Activated CD4-positive, alpha-beta T cell treated with anti-CD3 and anti-CD28 coated beads for 36 hours (primary cell): ENCODE measurements at places on chromosomes 12 and 14. TPM values are rescaled to one million over a fixed set of nuclear protein-coding genes. Genes with fewer than 3 reads are reported as not detected.
A peak's percentile ranks its signal among the peaks of the same experiment; 100 is the strongest.

GRCh38 chr12:1660304-1661187, 30.3 kb upstream of the ADIPOR2 start:
- no peak overlapping the region for H3K4me3 ChIP-seq
- peak overlapping the region; percentile 34 for H3K27ac ChIP-seq
- H3K27me3 ChIP-seq, result no peaks in the 10 kb centered on the region
- peaks cover 28% of the 10 kb centered on the region for H3K4me1 ChIP-seq
- H3K36me3 ChIP-seq, result no peaks in the 10 kb centered on the region

GRCh38 chr12:45379261-45379660, 163.4 kb downstream of the ANO6 start:
- no peak overlapping the region for H3K27ac ChIP-seq
- no peaks in the 10 kb centered on the region for H3K27me3 ChIP-seq
- no peak overlapping the region for H3K4me3 ChIP-seq
- no peak for DNase-seq

DNA sequence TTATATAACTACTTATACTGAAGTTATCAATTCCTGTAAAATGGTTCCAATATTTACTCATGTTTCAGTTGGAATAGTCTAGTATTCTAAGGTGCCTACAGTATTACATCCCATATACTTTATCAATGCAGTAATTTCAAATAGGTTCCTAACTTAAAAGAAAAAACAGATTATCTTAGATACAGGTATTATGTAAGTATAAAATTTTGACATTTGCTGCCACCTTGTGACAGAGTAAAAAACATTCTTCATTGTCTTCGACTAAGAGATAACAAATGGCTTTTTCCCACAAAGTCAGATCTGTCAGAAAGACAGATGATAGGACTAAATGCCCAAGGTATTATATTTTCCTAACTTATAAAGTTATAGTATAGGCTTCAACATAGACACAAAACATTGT, 78.7 kb downstream of the TXNDC16 start:
- peaks cover 3% of the 10 kb centered on the region for H3K4me1 ChIP-seq
- peaks cover 28% of the 10 kb centered on the region for H3K36me3 ChIP-seq
- DNase-seq, result no peak

- peaks cover 13% of the 10 kb centered on the region for H3K36me3 ChIP-seq
- H3K4me3 ChIP-seq, result no peak overlapping the region
- DNase-seq, result no peak
- peaks cover 8% of the 10 kb centered on the region for H3K27me3 ChIP-seq
- H3K27ac ChIP-seq, result peak overlapping the region; percentile 51
Observed at GRCh38 chr12:24721191-24721590, 227.7 kb downstream of the BCAT1 start.

GRCh38 chr12:15206831-15207389, 14.3 kb downstream of the RERG start:
- H3K4me3 ChIP-seq, result no peak overlapping the region
- H3K27me3 ChIP-seq, result peaks cover 13% of the 10 kb centered on the region
- no peaks in the 10 kb centered on the region for H3K4me1 ChIP-seq
- H3K27ac ChIP-seq, result no peak overlapping the region
- DNase-seq, result no peak

GRCh38 chr12:132218915-132219314, 74.7 kb downstream of the NOC4L start:
- no peaks in the 10 kb centered on the region for H3K36me3 ChIP-seq
- no peak overlapping the region for H3K4me3 ChIP-seq
- H3K4me1 ChIP-seq, result peaks cover 6% of the 10 kb centered on the region
- peak; percentile 59 for DNase-seq

GRCh38 chr14:73794146-73794545, 57.5 kb upstream of the PTGR2 start:
- no peak for DNase-seq
- H3K4me3 ChIP-seq, result no peak overlapping the region
- H3K27ac ChIP-seq, result no peak overlapping the region
- H3K4me1 ChIP-seq, result peaks cover 5% of the 10 kb centered on the region

- H3K27me3 ChIP-seq, result no peaks in the 10 kb centered on the region
- H3K4me3 ChIP-seq, result no peak overlapping the region
- no peaks in the 10 kb centered on the region for H3K4me1 ChIP-seq
- no peak overlapping the region for H3K27ac ChIP-seq
Observed at GRCh38 chr12:38587594-38587993, 271.0 kb downstream of the ALG10B start.

- no peak for DNase-seq
- no peak overlapping the region for H3K4me3 ChIP-seq
- H3K36me3 ChIP-seq, result no peaks in the 10 kb centered on the region
- H3K4me1 ChIP-seq, result no peaks in the 10 kb centered on the region
- no peak overlapping the region for H3K27ac ChIP-seq
Observed at GRCh38 chr12:38102197-38102596, 214.4 kb upstream of the ALG10B start.

DNA sequence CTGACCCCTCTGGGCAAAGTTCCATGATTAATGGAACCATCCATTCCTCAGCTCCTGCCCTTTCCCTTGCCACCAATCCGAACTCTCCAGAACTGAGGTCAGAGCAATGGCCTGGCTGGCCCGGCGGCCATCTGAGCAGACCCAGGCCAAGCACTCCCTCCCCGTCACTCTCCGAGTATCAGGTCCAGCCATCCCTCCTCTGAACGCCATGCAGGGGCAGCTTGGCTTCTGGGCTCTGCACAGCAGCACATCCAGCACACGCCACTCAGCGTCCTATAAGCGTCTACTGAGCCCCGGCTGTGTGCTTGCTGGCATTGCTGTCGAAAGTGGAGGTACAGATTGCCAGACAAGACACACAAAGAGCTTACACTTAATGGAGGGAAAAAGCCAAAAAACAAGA, 34.3 kb upstream of the VWF start:
- DNase-seq, result no peak
- H3K27ac ChIP-seq, result no peak overlapping the region
- no peak overlapping the region for H3K4me3 ChIP-seq
- no peaks in the 10 kb centered on the region for H3K27me3 ChIP-seq
- no peaks in the 10 kb centered on the region for H3K36me3 ChIP-seq

GRCh38 chr12:57237932-57238853, 8.7 kb downstream of the SHMT2 start:
- H3K27ac ChIP-seq, result peak overlapping the region; percentile 61
- peaks cover 27% of the 10 kb centered on the region for H3K36me3 ChIP-seq
- H3K4me3 ChIP-seq, result peak overlapping the region; percentile 83

- no peak for DNase-seq
- H3K4me3 ChIP-seq, result no peak overlapping the region
- H3K27me3 ChIP-seq, result peaks cover 3% of the 10 kb centered on the region
- no peaks in the 10 kb centered on the region for H3K4me1 ChIP-seq
Observed at GRCh38 chr12:30437044-30437443, 258.6 kb downstream of the IPO8 start.

- H3K4me3 ChIP-seq, result no peak overlapping the region
- H3K27ac ChIP-seq, result no peak overlapping the region
- no peaks in the 10 kb centered on the region for H3K4me1 ChIP-seq
- peaks cover 7% of the 10 kb centered on the region for H3K27me3 ChIP-seq
- no peaks in the 10 kb centered on the region for H3K36me3 ChIP-seq
- no peak for DNase-seq
Observed at GRCh38 chr12:100699209-100699608, 95.4 kb upstream of the ANO4 start.

GRCh38 chr12:57539-57938, 9.0 kb upstream of the IQSEC3 start:
- H3K4me1 ChIP-seq, result no peaks in the 10 kb centered on the region
- no peaks in the 10 kb centered on the region for H3K36me3 ChIP-seq
- H3K27ac ChIP-seq, result no peak overlapping the region
- H3K4me3 ChIP-seq, result no peak overlapping the region

- H3K27me3 ChIP-seq, result no peaks in the 10 kb centered on the region
- DNase-seq, result no peak
- H3K27ac ChIP-seq, result no peak overlapping the region
- H3K4me3 ChIP-seq, result no peak overlapping the region
Observed at GRCh38 chr12:104667139-104667538, 210.4 kb downstream of the CHST11 start.

- peaks cover 49% of the 10 kb centered on the region for H3K4me1 ChIP-seq
- H3K4me3 ChIP-seq, result no peak overlapping the region
- no peak for DNase-seq
- no peaks in the 10 kb centered on the region for H3K27me3 ChIP-seq
- peak overlapping the region; percentile 88 for H3K27ac ChIP-seq
- peaks cover 25% of the 10 kb centered on the region for H3K36me3 ChIP-seq
Observed at GRCh38 chr14:77593501-77593961, 22.9 kb downstream of the SPTLC2 start.

GRCh38 chr14:105689722-105690121, 163.3 kb downstream of the TMEM121 start:
- H3K4me3 ChIP-seq, result no peak overlapping the region
- peaks cover 11% of the 10 kb centered on the region for H3K27me3 ChIP-seq
- no peaks in the 10 kb centered on the region for H3K4me1 ChIP-seq
- DNase-seq, result no peak

- DNase-seq, result peak; percentile 99
- peaks cover 47% of the 10 kb centered on the region for H3K36me3 ChIP-seq
- no peaks in the 10 kb centered on the region for H3K27me3 ChIP-seq
- peak within 1 kb of the TSS; percentile 100 for H3K27ac ChIP-seq
- peaks cover 48% of the 10 kb centered on the region for H3K4me1 ChIP-seq
Observed at GRCh38 chr12:108562348-108563135, at the start of gene ISCU. Gene ISCU (plus strand): TSS chr12:108562596. CDS start chr12:108562623, 27 bp downstream.

DNA sequence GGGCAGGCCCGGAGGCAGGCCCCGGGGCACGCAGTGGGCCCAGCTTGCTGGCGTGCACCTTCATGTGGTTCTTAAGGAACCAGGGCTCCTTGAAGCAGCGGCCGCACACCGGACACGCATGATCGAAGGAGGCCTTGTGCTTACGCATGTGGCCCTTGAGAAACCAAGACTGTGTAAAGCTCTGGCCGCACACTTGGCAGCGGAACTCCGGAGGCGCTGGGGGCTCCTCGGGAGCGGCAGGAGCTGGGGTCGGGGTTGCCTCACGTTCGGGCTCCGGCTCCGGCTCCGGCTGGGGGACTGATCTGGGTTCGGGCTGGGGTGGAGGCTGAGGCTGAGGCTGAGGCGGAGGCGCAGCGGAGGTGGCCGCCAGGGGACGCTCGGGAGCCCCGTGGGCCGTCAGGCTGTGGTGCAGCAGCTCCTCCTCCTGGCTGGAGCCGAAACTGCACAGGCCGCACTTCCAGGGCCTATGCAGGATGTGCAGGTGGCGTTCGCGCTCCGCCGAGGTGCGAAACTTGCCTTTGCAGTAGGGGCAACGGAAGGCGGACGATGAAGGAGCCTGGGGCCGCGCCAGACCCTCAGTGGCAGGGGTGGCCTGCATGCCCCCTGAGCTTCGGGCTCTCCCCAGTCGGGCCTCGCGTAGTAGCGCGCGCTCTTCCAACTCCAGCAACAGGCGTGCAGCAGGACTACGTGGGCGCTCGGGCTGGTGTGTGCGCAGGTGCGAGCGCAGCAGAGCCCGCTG, 6.0 kb downstream of the ZNF219 start:
- H3K36me3 ChIP-seq, result peaks cover 6% of the 10 kb centered on the region
- H3K27ac ChIP-seq, result no peak overlapping the region
- no peak overlapping the region for H3K4me3 ChIP-seq

Gene SOAT2
- total RNA-seq, result 0.57 TPM

Gene TRPV4
- not detected for total RNA-seq

Gene EPYC
- not detected for total RNA-seq

Gene TSPAN11
- total RNA-seq, result not detected

Gene REP15
- total RNA-seq, result not detected

Gene NKX2-1
- total RNA-seq, result not detected
